ENCODE measurements at places on chromosomes 4 and X.
A peak's percentile ranks its signal among the peaks of the same experiment; 100 is the strongest.

GRCh38 chr4:144579411-144580030 is 66.4 kb upstream of the HHIP start:
- DNase-seq = no peak

DNA sequence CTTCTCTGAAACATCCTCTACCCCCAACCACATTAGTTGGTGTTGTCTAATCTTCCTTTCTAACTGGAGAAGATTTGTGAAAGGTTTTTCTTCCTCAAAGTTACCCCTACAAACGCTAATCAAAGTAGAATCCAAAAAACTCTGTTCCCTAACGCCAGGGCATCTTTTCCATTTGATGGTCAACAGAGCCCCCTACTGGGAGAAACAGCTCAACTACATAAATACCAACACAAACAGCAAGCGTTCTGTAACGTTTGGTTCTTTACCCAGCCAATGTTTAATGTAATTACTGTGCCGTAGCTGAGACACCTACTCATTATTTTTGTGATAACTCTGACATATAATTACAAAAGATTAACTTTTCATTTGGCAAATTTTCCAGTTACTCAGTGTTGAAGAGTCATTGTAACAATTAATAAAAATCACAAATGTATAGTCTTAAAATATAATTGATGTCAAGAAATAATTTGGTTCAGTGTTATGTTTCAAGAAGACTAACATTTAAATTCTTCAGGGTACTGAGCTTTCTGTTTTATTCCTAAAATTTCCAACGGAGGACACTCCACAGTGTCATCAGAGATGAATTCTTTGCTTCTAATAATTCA is 94.9 kb upstream of the TBC1D9 start:
- no peak for DNase-seq

- DNase-seq = peak; percentile 46
Observed at GRCh38 chr4:4950561-4951290, 68.5 kb downstream of the CYTL1 start.

DNA sequence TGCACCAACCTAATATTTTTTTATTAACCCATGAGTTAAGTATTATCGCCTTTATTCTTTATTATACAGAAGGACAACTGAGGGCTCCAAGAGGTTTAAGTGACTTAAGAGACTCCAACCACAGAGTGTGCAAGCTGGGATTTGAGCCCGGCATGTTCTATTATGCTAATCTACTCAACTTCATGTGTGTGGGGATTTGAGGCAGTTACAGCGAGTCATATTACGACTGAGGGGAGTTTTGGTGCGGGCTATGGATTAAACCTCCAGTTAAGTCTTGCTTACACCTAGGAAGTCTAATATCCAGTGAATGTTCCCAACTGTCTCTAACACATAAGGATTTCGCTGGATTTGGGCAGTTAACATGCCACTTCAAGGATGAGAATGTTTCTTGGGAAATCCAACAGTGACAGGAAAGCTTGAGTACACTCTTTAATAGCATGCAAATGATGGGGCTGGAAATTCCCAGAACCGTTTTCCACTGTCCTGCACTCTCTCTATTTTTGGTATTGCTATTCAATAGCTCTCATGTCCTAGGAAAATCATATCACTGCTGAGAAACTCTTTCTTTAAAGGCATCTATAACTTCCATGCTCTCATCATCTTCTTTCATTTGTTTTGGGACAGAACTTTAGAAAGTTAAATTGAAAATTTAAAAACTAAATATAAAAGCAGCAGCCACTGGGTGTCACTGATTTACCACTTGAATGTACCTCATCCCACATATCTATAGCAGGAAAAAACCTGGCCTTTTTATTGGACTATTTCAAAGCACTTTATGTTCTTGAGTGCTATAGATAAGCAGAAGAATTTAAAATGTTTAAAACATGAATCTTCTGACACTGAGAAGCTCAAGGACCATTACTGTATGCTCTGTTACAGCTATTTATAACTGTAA is 165.1 kb upstream of the TTC29 start:
- no peak for DNase-seq

GRCh38 chr4:133147921-133148689 is 989 bp upstream of the PCDH10 start:
- DNase-seq = no peak

DNA sequence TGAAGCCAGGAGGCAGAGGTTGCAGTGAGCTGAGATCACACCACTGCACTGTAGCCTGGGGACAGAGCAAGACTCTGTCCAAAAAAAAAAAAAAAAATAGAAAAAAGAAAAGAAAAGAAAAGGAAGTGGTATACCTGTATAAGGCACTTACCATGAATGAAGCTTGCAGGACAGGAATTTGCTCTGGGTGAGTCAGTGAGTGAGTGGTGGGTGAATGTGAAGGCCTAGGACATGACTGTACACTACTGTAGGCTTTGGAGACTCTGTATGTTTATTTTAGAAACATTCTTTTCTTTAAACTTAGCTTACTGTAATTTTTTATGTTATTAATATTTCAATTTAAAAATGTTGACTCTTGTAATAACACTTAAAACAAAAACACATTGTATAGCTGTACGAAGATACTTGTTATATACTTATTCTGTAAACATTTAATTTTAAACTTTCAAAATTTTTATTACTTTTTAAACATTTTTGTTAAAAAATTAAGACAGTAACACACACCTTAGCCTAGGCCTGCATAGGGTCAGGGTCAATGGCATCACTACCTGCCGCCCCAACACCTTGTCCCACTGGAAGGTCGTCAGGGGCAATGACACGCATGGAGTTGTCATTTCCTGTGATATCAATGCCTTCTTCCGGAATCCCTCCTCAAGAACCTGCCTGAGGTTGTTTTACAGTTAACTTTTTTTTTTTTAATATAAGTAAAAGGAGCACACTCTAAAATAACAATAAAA is 78.7 kb downstream of the CLNK start:
- no peak for DNase-seq

GRCh38 chr4:26135331-26135730 is 185.5 kb upstream of the RBPJ start:
- DNase-seq = no peak

GRCh38 chr4:115275615-115276014 is 162.2 kb upstream of the NDST4 start:
- DNase-seq = no peak

DNA sequence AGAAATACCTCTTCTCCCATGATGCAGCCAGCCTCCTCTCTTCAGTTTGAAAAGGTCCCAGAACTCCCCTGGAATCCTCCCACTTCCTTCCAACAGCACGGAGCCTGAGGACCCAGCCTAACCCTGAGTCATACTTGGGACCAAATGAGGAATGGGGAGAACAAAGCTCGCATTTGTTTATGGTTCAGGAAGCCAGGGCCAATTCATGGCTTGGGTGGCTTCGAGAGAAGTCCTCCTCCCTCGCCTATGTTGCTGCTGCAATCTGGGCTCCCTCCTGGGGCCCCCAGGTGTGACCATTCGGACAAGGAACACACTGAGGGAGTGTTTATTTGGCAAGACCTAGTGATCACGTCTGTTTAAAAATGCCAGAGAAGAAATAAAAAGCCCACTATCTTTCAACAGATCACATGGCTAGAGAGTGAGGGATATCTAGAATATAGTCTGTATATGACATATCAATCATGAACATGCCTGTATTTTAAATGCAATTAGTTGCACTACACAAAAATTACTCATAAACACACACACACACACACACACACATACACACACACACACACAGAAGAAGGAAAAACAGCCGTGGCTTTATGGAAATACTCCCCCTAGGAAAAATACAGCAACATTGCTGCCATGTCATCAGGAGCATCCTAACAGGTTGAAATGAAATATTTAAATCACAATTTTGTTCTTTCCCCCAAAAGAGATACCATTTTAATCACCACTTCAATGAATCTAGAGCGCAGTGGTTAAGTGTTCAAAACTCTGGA is 155.7 kb upstream of the MAP3K15 start:
- peak; percentile 55 for DNase-seq

- no peak for DNase-seq
Observed at GRCh38 chrX:144849141-144849540, 398.2 kb upstream of the SPANXN1 start.

- DNase-seq = no peak
Observed at GRCh38 chr4:139912445-139912844, 241.5 kb downstream of the MAML3 start.

DNA sequence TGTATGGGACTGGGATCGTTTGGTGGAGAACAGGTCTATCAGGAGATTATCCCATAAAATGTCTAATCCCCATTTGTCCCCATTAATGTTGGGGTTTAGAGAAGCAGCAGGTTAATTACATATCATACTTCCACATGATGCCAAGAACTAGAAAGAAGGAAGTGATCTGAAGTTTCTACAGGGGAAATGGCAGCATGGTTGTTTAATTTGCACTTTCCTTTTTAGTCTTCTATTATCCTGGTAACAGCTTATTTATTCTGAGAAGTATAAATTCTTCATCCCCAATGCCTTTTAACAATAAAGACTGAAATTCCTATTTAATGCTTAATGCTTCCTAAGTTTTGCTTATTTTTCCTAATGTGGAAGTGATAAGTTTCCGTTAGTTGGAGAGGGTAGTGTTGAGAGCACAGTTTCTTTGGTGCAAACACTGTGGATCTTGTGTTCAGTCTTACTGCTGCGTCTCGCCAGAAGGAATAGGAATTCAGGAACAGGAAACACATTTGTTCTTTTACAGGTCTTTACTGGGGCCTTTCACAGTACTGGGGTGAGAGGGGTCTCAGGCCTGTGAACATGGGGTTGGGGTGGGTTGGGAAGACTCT is 59.5 kb upstream of the TADA2B start:
- DNase-seq = no peak

- no peak for DNase-seq
Observed at GRCh38 chrX:16814597-16814996, 28.3 kb downstream of the TXLNG start.

- no peak for DNase-seq
Observed at GRCh38 chr4:109962401-109962800, 49.7 kb downstream of the EGF start.

GRCh38 chr4:100635899-100636298 is 118.1 kb upstream of the EMCN start:
- DNase-seq = no peak

GRCh38 chrX:29627833-29628232 is 587.5 kb upstream of the MAGEB2 start:
- DNase-seq = no peak

- DNase-seq = no peak
Observed at GRCh38 chrX:49915361-49916222, 6.8 kb upstream of the CLCN5 start.

GRCh38 chr4:1011022-1011665 is at the start of gene FGFRL1:
FGFRL1 (plus strand) TSS chr4:1011626; CDS start chr4:1012486, 860 bp downstream.
- peak; percentile 95 for DNase-seq

- DNase-seq = no peak
Observed at GRCh38 chr4:41044165-41044564, 170.2 kb downstream of the APBB2 start.

DNA sequence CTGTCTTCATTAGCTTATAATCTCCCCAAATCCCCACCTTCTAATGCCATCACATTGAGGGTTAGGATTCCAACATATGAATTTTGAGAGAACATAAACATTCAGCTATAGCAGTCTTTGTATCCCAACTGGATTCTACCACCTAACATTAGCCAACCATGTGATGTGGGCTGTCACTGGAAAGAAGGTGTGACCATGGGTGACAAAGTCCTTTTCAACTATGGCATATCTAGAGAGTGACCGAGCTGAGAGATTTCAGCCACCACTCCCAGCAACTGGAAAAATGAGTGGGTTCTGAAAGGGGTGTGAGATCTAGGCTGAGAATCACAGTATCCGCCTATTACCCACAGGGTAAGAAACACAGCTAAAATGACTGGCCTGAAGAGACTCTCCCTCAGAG is 22.1 kb downstream of the GABRB1 start:
- no peak for DNase-seq

DNA sequence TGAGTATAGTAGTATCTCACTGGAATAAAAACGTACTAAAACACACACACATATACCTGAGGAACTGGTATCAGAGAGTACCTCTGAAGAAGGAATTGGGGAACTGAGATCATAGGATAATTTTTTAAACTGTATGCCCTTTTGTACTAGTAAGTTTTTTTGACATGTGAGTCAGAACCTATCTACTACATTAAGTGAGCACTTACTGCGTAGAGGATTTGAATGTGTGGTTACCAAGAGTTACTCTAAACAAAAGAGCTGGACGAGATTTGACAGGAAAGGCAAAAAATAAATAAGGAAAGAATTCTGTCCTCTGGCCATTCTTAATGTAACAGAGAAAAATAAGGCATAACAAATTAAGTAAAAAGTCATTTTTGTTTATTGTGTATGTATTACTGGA is 546.5 kb upstream of the FAT1 start:
- no peak for DNase-seq

- no peak for DNase-seq
Observed at GRCh38 chr4:159178151-159178546, 75.3 kb downstream of the RAPGEF2 start.

- DNase-seq = no peak
Observed at GRCh38 chrX:107747596-107748161, 27.9 kb downstream of the TSC22D3 start.

DNA sequence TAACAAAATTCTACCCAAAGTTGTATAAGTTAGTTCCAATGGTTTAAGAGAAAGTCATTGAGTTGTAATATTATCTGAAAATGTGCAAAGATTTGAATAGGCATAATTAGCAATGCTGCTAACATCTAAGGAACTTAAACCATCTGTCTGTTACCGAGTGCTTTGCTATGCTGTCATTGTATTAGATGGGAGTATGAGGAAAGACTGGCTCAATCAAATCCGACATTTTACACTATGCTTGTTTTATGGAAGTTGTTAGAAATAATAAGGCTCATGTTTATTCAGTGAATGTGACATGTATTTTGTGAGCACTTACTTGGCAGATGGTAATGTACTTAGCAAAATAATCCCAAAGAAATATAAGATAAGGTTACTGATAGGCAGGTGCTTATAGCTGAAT is 1715.1 kb downstream of the PCDH7 start:
- no peak for DNase-seq

DNA sequence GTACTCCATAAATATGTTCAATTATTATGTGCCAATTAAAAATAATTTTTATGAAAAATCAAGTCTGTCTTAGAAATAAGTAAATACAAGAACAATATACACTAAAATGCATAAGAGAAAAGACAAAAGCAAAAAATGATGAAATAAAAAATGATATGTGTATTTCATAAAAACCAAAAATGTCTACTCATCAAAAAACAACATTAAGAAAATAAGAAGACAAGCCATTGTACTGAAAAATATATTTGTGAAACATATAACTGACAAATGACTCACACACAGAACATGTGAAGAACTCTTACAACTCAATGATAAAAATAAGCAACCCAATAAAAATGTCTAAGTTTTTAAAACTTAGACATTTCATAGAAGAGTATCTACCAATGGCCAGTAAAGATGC is 34.1 kb upstream of the ENOX2 start:
- DNase-seq = no peak

DNA sequence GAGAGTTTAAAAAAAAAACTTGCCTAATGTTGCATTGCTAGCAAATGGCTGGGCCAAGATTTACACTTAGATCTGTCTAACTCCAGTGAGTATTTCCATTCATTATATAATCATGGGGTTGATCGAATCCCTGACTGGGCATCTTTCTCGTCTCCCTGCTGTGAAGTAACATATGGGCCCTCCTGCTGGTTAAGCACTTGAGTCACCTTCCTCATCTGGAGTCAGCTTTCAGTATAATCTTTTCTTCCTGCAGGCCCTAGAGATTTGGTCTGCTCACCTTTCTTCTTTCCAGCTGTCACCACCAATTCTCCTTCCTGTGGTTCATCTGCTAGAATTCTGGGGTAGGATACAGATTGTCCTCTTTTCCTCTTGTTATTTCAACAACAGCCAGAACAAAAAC is 41.6 kb downstream of the TIGD2 start:
- DNase-seq = no peak
